A673 (cell line): ENCODE measurements at places on chromosomes 1 and 21. TPM values are rescaled to one million over a fixed set of nuclear protein-coding genes. Genes with fewer than 3 reads are reported as not detected.
A peak's percentile ranks its signal among the peaks of the same experiment; 100 is the strongest.

Gene PTPRU
- total RNA-seq, result 6.8 and 15.6 TPM in 2 replicates

Gene F3
- total RNA-seq, result 5.6 and 6.5 TPM in 2 replicates

Gene OR2L3
- total RNA-seq, result not detected in 2 replicates

Gene VTCN1
- total RNA-seq, result not detected in 2 replicates

Gene SRRM1
- 185 and 193 TPM in 2 replicates for total RNA-seq

Gene KCNA3
- 0.15 and 0.43 TPM in 2 replicates for total RNA-seq

Gene KCNJ9
- total RNA-seq, result not detected in 2 replicates

Gene TACSTD2
- not detected in 2 replicates for total RNA-seq

Gene SRGAP2C
- 47.8 and 50.3 TPM in 2 replicates for total RNA-seq

DNA sequence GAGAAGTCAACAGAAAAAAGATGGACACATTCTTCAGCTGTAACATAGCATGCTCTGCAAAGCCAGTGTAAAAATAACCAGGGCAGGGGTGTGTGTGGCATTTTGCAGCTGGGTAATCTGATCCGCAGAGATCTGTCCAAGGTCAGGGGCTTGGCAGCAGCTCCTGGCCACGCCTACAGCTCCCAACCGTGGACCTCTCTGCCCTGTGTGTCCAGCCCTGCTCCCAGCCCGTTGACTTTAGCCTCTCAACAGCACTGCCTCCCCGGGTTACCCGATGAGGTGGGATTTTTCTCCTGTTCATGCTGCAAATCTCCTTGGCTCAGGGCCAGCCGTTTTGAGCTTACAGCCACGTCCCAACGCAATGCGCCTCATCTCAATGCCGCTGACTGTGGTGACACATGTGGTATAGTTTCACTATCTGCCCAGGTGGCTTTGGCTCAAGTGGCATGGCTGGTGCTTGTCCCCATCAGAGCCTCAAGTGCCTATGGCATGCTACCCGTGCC lies 68.1 kb downstream of the VWA5B1 start:
- no peak overlapping the region for H3K27ac ChIP-seq
- H3K36me3 ChIP-seq, result no peaks in the 10 kb centered on the region
- H3K27me3 ChIP-seq, result peaks cover 59% of the 10 kb centered on the region
- H3K4me3 ChIP-seq, result no peak overlapping the region
- peak; percentile 11 for DNase-seq
- no peaks in the 10 kb centered on the region for H3K4me1 ChIP-seq

GRCh38 chr1:9861360-9861759 lies 37.6 kb upstream of the CLSTN1 start:
- H3K27me3 ChIP-seq, result no peaks in the 10 kb centered on the region
- no peak overlapping the region for H3K4me3 ChIP-seq
- no peaks in the 10 kb centered on the region for H3K36me3 ChIP-seq
- no peak for DNase-seq
- H3K4me1 ChIP-seq, result peaks cover 8% of the 10 kb centered on the region

GRCh38 chr1:2284932-2285331 lies 56.8 kb downstream of the SKI start:
- no peak for DNase-seq
- H3K27me3 ChIP-seq, result no peaks in the 10 kb centered on the region
- H3K4me1 ChIP-seq, result peaks cover 17% of the 10 kb centered on the region
- H3K4me3 ChIP-seq, result no peak overlapping the region
- H3K27ac ChIP-seq, result no peak overlapping the region
- H3K36me3 ChIP-seq, result no peaks in the 10 kb centered on the region

- H3K27me3 ChIP-seq, result no peaks in the 10 kb centered on the region
- H3K4me3 ChIP-seq, result no peak overlapping the region
- no peaks in the 10 kb centered on the region for H3K36me3 ChIP-seq
- H3K4me1 ChIP-seq, result no peaks in the 10 kb centered on the region
- no peak overlapping the region for H3K27ac ChIP-seq
These were observed 93.8 kb upstream of the PRDX6 start for GRCh38 chr1:173383351-173383750.

DNA sequence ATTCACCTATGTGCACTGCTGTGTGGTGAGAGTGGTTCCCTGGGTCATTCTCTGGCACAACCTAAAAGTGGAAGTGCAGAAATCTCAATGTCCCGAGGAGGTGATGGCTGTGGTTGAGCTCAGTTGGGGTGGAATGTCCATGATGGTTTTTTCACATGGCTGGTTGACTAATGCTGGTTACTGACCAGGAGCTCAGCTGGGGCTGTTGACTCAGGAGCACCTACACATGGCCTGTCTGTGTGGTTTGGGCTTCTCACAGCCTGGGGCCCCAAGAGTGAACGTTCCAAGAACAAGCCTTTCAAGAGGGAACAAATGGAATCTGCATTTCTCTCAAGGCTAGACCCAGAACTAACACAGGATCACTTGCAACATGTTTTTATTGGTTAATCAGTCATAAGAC lies 6.4 kb upstream of the KANK4 start:
- H3K4me1 ChIP-seq, result no peaks in the 10 kb centered on the region
- H3K4me3 ChIP-seq, result no peak overlapping the region
- H3K27me3 ChIP-seq, result peaks cover 1% of the 10 kb centered on the region

GRCh38 chr1:245404527-245404926 lies 249.7 kb downstream of the KIF26B start:
- peaks cover 34% of the 10 kb centered on the region for H3K27me3 ChIP-seq
- no peak overlapping the region for H3K27ac ChIP-seq
- no peaks in the 10 kb centered on the region for H3K4me1 ChIP-seq
- DNase-seq, result no peak

- H3K36me3 ChIP-seq, result no peaks in the 10 kb centered on the region
- no peaks in the 10 kb centered on the region for H3K4me1 ChIP-seq
- DNase-seq, result no peak
- no peak overlapping the region for H3K27ac ChIP-seq
- no peak overlapping the region for H3K4me3 ChIP-seq
These were observed 207.5 kb downstream of the SETD4 start for GRCh38 chr21:35852820-35853219.

- H3K27me3 ChIP-seq, result no peaks in the 10 kb centered on the region
- H3K36me3 ChIP-seq, result peaks cover 26% of the 10 kb centered on the region
- DNase-seq, result no peak
- no peak overlapping the region for H3K27ac ChIP-seq
- no peak overlapping the region for H3K4me3 ChIP-seq
- H3K4me1 ChIP-seq, result no peaks in the 10 kb centered on the region
These were observed 3.8 kb upstream of the MIIP start for GRCh38 chr1:12015499-12015898.

DNA sequence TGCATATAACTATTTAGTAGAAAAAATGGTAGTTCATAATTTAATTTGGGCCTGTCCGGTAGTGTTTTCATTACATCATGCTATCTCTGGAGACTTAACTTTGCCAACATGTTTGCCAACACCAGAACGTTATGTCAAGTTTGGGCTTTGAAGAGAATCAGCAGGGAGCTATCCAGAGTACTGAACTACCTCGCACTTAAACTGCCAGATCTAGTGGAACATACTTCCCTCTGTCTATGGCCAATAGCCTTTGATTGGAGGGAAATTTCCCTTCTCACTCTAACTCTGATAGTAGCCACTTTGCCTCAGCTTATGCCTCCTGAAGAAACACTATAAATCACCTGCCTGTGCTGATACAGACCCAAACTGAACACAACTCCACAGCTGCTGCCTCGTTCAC lies 10.0 kb downstream of the LRRC53 start:
- no peaks in the 10 kb centered on the region for H3K36me3 ChIP-seq
- H3K27me3 ChIP-seq, result no peaks in the 10 kb centered on the region
- DNase-seq, result peak; percentile 62
- H3K4me1 ChIP-seq, result no peaks in the 10 kb centered on the region
- H3K4me3 ChIP-seq, result no peak overlapping the region
- no peak overlapping the region for H3K27ac ChIP-seq

DNA sequence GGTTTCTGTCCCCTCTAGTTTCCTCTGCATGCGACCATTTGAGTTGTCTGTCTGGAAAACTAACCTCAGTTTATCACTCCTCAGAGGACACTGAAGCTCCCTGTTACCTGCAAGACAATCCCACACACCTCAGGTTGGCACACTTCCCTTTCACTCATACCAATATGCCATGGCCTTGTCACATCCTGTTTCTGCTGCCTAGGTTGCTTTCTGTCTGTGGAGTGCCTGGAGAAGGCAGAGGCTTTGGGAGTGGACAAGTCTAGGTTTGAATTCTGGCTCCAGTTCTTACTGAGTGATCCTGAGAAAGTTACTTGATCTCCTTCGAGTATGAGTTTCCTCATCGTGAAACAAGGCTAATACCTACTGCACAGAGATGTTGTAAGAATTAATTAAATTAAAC lies 171.5 kb upstream of the CACYBP start:
- no peaks in the 10 kb centered on the region for H3K27me3 ChIP-seq
- DNase-seq, result no peak
- no peak overlapping the region for H3K4me3 ChIP-seq
- H3K27ac ChIP-seq, result no peak overlapping the region
- no peaks in the 10 kb centered on the region for H3K4me1 ChIP-seq
- H3K36me3 ChIP-seq, result no peaks in the 10 kb centered on the region

- H3K36me3 ChIP-seq, result peaks cover 6% of the 10 kb centered on the region
- no peak overlapping the region for H3K27ac ChIP-seq
- no peaks in the 10 kb centered on the region for H3K4me1 ChIP-seq
These were observed 390.7 kb downstream of the BRINP2 start for GRCh38 chr1:177561436-177561835.

DNA sequence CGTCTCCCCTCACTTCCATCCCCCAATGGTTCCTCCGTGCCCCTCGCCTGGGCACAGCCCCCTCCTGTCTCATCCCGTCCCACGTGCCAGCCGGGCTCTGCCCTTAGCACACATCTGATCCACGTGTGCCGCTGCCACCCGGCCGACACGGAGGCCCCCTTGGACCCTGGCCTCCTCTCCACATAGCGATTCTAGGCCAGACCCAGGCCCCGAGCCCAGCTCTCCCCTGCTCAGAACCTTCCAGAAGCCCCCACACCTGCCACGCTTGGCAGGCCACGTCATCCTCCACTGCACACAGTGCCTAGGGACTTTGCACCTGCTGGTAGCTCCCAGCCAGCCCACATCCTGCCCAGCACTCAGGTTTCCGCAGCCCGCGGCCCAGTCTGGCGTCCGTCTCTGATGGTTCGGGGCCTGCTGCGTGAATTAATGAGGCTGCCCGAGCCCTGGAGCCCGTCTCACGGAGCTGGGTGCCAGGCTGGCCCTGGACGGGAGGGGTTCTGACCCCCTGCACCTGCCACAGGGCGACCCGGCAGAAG lies 20.1 kb downstream of the PLCH2 start:
- H3K27me3 ChIP-seq, result no peaks in the 10 kb centered on the region
- no peak overlapping the region for H3K27ac ChIP-seq
- no peak for DNase-seq
- no peak overlapping the region for H3K4me3 ChIP-seq

DNA sequence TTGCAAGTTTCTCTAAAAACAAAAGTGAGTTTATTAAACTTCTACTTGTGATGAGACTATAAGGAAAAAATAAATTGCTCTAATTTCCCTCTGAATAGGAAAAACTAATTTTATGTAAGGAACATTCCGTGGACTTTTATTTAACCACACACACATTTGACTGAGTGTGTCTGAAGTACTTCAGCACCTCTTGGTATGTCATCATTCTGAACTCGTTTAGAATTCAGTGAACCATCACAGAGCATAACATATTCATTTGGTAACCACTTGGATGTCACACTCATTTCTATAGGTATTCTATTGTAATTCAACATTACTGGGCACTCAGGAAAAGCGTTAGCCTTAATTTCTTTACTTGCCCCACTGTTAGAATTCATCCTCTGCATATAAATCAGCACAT lies 79.1 kb downstream of the RGS21 start:
- no peaks in the 10 kb centered on the region for H3K27me3 ChIP-seq
- H3K4me1 ChIP-seq, result no peaks in the 10 kb centered on the region
- no peak overlapping the region for H3K4me3 ChIP-seq
- H3K27ac ChIP-seq, result no peak overlapping the region
- no peaks in the 10 kb centered on the region for H3K36me3 ChIP-seq
- DNase-seq, result no peak

GRCh38 chr1:176515310-176515709 lies 52.3 kb downstream of the PAPPA2 start:
- no peaks in the 10 kb centered on the region for H3K27me3 ChIP-seq
- peak; percentile 3 for DNase-seq
- H3K36me3 ChIP-seq, result no peaks in the 10 kb centered on the region

DNA sequence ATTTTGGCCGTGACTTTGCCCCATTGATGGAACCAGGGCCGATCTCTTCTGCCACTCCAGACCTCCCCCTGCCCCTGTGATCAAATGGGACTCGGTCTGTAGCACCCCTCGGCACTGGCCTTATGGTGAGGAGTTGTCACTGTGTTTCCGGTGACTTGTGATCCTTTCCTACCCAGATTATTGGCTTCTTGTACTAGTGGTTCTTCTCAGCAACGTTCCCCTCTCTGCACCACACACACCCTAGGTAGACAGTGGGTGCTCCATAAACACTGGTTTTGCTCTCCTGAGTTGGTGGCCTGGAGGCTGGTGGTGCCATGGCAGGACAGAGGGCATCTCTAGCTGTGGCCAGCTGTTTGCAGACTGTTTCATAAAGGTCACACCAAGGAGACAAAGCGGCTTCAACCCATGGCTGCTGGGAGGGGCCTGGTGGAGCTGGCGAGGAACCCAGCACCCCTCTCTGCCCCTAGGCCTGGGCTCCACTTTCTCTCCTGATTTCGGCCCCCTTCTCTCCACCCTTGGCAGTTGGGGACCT lies 50.7 kb downstream of the DHRS3 start:
- no peak overlapping the region for H3K4me3 ChIP-seq
- H3K27me3 ChIP-seq, result no peaks in the 10 kb centered on the region
- no peak for DNase-seq
- H3K27ac ChIP-seq, result no peak overlapping the region

GRCh38 chr1:26848941-26849774 lies 13.8 kb upstream of the SFN start:
- no peaks in the 10 kb centered on the region for H3K4me1 ChIP-seq
- DNase-seq, result no peak
- H3K27ac ChIP-seq, result no peak overlapping the region
- H3K27me3 ChIP-seq, result no peaks in the 10 kb centered on the region
- peaks cover 55% of the 10 kb centered on the region for H3K36me3 ChIP-seq

DNA sequence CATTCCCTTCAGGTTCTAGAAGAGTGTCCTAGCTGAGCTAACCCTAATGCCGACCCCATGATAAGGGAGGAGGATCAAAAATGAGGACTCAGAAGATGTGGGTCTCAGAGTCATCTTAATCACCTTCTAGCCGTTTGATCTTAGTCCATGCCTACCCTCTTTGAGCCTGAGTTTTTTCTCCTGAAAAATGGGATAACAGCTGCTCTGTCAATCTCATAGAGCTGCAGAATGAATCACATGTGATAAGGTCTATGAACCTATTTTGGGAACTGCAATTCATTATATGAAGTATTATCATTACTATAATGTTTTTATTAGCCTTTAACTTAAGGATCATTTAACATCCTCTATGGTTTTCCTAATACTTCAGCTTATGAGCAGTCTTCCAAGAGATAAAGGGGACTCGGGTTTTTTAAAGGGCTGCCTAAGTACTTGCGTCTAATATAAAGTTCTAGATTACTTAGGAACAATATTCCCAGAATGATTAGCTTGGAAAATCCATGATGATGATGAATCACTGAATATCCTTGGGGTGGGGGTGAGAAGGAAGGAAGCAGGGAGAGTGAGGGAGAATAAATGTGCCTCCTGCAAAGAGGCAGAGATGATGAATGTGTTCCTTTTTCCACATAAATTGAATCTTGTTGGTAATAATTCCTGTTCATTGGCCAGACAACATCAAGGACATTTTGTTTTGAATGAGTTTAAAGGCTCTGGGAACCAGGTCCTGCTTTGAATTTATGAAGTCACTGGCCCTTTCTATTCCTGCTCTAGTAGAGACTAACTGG lies 66.8 kb downstream of the COLGALT2 start:
- no peak overlapping the region for H3K27ac ChIP-seq
- H3K27me3 ChIP-seq, result no peaks in the 10 kb centered on the region
- H3K4me1 ChIP-seq, result peaks cover 9% of the 10 kb centered on the region
- no peak overlapping the region for H3K4me3 ChIP-seq
- DNase-seq, result no peak
- H3K36me3 ChIP-seq, result peaks cover 24% of the 10 kb centered on the region
